ENCODE measurements at places on chromosomes 16 and 17.

DNA sequence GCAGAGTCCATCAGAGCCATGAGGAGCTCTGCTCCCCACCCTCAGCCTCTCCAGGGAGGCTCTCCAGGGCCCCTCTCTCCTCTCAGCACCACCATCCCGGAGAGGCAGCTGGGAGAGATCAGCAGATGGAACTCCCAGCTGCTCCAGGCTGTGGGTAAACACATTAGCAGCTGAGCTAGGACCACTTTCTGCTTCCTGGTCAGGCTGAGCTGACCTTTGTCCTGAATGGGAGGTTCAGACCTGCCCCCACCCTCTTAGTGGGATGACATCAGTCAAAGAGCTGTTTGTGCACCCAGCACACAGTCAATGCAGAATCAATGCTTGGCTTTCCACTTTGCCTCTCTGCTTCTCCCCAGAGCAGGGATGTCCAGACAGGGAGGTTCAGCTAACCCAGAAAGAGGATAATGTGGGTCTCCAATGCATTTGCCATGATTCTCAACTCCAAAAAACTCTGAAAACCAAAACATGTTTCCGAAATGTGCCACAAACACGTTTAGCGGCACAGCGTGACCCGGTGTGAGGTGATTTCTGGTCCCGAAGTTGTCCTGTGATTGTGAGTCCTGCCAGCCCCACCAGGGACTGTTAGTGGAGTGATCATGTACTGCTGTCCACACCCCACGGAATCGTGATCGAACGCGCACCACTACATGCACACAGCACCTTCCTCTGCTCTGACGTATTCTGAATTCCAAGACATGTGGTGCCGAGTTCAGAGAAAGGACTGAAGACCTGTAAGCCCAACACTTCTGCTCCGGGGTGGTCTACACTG, 6.7 kb downstream of the GPR142 start:
- no peak for DNase-seq

- DNase-seq, result no peak
Measured at GRCh38 chr17:66002812-66003211, 189.1 kb downstream of the CEP112 start.

- DNase-seq, result no peak
Measured at GRCh38 chr16:55120826-55121225, 190.2 kb downstream of the IRX5 start.

DNA sequence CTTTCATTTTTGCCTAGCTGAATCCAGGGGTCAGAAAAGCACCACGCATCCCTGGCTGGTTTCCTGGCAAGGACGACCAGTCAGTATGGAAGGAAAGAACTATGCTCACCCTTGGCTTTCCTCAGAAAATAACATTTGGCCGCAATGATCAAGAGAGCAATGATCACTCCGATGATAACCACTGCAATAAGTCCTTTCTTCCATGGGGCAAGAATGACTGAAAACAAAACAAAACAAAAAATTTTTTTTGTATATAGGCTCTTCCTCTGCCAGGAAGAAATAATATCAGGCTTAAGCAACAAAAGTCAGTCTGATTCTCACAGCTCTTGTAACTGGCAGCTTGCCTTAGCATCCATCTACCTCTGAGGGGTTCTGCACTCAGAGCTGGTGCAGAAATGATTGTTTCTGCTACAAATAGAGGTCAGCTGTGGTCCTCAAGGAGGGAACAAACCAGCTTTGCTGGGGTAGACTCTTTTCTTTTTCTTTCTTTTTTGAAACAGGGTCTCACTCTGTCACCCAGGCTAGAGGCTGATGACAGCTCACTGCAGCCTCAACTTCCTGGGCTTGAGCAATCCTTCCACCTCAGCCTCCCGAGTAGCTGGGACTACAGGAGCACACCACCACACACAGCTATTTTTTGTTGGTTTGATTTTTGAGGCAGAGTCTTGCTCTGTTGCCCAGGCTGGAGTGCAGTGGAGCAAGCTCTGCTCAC, 35.7 kb downstream of the PECAM1 start:
- DNase-seq, result peak; percentile 44

DNA sequence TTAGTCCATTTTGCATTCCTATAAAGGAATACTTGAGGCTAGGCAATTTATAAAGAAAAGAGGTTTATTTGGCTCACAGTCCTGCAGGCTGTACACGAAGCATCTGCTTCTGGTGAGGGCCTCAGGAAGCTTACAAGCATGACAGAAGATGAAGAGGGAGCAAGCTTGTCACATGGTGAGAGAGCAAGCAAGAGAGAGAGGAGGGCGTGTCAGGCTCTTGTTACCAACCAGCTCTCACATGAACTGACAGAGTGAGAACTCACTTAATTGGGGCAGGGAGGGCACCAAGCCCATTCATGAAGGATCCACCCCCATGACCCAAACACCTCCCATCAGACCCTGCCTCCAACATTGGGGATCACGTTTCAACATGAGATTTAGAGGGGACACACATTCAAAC, 1.6 kb downstream of the CHCT1 start:
- no peak for DNase-seq

DNA sequence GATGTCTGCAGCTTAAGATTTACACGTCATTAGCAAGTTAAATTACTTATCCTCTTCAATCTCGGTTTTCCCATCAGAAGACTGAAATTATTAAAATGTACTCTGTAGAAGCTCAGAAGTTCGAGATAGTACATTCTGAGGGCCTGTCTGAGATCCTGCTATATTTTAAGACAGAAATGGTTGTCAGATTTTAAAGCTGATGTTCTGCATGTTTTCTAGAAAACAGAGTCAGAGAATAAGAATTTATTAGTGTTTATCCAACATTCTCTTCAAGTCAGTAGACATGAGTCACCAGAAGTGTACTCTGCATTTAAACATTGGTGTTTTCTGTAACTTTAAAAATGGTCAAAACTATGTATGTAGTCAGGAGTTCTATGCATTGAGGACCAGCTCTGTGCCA, 155.2 kb upstream of the MYOCD start:
- DNase-seq, result no peak

DNA sequence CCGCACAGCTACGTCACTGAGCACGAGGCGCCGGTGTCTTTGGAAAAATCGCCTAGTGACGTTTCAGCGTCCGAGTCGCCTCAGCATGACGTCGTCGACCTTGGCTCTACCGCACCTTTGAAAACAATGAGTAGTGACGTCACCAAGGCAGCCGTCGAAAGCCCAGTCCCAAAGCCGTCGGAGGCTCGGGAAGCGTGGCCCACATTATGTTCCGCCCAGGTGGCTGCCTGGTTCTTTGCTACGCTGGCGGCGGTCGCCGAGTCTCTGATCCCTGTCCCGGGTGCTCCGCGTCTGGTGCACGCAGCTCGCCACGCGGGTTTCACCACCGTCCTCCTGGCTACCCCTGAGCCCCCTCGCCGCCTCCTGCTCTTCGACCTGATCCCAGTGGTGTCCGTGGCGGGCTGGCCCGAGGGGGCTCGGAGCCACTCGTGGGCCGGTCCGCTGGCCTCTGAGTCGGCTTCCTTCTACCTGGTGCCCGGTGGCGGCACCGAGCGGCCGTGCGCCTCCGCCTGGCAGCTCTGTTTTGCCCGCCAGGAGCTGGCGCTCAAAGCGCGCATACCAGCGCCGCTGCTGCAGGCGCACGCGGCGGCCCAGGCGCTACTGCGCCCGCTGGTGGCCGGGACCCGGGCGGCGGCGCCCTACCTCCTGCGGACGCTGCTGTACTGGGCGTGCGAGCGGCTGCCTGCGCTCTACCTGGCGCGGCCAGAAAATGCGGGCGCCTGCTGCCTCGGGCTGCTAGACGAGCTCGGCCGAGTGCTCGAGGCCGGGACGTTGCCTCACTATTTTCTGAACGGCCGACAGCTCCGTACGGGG, 1.5 kb downstream of the TMEM102 start:
- peak; percentile 23 for DNase-seq

DNA sequence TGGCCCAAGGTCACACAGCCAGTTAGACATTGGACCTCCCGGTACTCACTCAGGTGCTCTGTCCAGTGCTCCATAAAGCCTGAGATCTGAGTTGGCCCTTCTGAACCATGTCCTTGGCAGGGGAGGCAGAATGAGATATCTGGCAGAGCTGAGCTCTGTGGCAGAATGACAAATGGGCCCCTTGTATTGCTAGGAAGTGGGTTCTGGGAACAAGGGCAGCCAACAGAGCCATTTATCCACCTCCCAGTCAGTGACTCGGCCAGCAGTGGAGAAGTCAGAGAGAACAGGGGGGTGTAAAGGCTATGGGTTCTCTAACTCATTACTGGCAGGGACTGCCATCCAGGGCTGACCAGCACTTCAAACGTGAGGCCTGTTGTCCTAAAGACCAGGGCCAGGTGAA, 117.1 kb upstream of the NLRP1 start:
- DNase-seq, result no peak

GRCh38 chr17:69593351-69593715, 178.8 kb downstream of the MAP2K6 start:
- no peak for DNase-seq

DNA sequence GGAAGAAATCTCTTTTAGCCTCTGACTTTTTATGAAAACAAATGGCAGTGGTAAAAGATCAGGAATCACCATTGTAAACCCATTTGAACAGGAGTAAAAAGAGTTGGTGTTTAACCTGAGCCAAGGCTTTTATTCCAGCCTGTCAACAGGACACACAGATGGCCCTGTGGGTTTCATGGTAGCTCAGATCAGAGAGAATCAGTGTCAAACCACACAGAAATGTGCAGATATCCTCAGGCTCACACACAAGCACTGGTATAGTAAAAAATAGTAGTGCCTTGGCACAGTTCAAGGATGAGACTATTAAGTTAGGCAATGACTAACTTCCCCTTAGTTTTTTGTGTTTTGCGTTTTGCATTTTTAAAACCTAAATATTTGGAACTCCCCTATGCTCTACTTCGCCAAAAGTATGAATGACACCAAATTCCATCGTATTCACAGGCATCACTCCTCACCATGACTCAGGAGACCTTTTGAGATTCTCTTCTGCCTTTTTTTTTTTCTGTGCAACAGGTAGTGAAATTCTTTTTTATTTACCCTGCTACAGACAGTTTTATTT, 1200.0 kb downstream of the CDH11 start:
- no peak for DNase-seq

DNA sequence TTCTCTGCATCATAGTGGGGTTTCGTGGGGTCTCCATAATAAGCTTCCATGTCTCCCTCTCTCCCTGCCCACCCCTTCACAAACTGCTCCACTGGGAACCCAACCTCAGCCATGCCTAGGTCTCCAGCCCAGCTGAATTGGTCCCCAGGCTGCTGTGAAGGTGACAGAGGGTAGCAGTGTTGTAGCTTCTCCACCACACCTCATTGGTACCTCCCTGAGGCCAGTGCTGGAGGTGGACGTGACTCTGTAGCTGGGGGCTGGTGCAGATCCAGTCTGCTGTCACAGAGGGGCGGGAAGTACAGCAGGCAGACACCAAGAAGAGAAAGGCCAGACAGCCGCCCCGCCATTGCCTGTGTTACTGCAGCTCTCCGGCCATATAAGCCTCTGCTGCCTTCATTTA, 82.1 kb downstream of the OR1D5 start:
- DNase-seq, result no peak

GRCh38 chr17:249236-249993, 68.0 kb upstream of the DOC2B start:
- DNase-seq, result no peak

- DNase-seq, result peak; percentile 40
Measured at GRCh38 chr17:1153795-1154546, 25.8 kb downstream of the ABR start.

DNA sequence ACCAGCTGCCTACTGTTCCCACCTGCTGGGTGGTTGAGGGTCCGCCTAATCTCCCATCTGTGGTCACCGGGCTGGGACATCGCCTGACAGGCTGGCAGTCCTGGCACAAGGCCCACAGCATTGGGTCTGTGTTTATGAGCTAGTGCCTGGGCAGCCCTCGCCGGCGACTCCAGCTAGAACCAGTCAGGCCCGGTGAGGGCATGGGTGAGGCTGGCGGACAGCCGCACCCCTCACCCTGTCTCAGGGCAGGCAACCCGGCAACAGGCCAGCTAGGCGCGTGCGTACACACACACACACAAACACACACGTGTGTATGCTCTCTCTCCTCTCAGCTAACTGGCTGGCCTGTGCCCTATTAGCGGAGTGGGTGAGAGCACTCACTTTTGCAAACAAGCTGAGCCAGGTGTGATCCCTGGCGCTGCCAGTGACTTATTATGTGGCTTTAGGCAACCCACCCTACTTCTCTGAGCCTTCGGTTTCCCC, 10.4 kb downstream of the HSD11B2 start:
- DNase-seq, result no peak

- no peak for DNase-seq
Measured at GRCh38 chr17:75635610-75636202, 2.5 kb downstream of the SMIM5 start.

DNA sequence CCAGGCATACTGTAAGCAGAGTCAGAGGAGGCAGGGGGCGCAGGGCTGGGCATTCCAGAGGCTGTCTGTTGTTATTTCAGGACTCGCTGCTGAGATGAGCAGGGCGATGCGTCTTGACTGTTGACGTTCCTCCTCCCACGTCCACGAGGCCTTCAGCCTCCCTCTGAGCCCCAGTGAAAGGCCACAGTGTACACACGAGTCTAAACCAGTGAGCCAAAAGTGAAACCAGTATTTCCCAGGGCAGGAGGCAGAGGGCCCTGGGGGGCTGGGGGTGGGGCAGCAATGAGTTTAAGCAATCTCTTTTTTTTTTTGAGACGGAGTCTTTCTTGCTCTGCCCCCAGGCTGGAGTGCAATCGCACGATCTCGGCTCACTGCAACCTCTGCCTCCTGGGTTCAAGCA, 21.5 kb downstream of the SMTNL2 start:
- no peak for DNase-seq

DNA sequence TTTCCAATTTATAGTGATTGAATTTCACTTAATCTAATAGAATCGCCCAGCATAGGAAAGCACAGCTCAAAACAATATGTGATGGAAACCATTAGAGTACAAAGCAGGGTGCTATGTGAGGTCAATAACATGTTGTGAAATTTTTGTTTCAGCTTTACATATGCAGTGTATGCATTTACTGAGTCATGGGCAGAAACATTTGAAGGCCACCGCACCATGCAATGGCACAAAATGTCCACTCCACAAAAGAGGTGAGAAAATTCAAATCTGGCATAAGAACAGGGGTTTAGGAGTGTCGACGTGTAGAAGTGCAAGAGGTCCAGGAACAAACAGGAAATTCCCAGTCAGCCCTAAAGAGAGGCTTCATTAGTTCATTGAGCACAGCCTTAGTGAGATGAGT, 131.2 kb downstream of the ANKFN1 start:
- no peak for DNase-seq

DNA sequence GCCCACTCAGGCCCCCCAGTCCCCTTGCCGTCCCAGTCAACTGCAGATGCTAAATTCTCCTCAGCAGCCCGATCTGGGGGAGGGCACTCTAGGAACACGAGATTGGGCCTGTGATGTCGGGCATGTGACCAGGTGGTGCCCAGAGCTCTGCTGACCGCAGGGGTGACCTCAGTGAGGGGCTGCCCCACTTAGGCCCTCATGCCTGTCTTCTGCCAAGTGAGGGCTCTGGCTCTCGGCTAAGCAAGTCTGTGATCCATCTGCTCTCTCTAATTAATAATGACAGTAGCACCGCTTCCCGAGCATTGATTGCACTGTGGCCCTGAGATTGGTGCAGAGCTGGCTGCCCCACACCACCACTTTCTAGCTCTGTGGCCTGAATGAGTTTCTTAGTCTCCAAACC, 138.8 kb downstream of the MRM1 start:
- no peak for DNase-seq

Measured in astrocyte of the cerebellum (primary cell).